ENCODE measurements at places on chromosomes 3 and 15.

DNA sequence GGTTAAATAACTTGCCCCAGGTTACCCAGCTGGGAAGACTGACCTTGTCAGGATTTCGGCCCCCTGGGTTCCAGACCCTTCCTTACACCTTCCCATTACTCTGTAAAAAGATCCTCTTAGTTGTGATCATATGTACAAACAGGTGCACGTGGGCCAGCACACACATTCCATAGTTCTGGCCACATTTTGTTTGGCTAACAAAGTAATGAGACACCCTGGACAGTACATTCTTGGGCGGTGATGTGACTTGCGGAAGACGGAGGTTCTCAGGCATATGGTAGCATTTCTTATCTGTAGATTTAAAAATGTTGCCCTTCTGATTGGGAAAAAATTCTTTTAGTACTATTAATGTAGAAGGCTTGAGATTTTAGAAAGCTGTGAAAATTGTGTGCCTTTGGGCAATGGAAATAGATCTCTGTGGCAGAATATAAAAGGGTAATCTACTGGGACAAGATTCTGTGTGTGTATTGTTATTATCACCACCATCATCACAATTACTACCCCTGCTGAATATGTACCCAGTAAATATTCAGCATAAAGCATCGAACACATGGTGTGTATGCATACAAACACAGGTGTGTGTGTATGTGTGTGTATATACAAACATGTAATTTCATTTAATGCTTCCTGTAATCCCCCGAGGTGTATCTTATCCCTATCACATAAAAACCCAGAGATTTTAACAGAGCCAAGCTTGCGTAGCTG is 205.4 kb upstream of the UBE2E1 start:
- no peak for DNase-seq

- no peak for DNase-seq
Observed at GRCh38 chr3:117084739-117085270, 375.2 kb downstream of the TUSC7 start.

DNA sequence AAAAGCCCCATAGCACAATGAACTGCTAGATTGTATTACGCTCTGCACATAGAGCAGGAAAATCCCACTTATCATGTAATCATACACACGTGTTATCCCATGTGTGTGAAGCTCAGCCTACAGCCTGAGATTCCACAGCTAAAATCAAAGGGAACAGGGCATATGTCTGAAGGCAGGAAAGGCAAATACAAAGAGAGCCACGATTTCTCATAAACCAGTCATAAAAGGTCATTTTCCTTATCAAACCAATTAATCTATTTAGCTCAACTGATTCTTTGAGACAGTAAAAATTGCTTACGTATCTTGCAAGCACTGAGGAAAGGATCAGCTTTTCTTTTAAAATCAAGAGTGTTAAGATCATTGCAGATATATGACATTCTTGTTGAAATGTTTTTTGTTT is 199.5 kb upstream of the TBL1XR1 start:
- DNase-seq = no peak

DNA sequence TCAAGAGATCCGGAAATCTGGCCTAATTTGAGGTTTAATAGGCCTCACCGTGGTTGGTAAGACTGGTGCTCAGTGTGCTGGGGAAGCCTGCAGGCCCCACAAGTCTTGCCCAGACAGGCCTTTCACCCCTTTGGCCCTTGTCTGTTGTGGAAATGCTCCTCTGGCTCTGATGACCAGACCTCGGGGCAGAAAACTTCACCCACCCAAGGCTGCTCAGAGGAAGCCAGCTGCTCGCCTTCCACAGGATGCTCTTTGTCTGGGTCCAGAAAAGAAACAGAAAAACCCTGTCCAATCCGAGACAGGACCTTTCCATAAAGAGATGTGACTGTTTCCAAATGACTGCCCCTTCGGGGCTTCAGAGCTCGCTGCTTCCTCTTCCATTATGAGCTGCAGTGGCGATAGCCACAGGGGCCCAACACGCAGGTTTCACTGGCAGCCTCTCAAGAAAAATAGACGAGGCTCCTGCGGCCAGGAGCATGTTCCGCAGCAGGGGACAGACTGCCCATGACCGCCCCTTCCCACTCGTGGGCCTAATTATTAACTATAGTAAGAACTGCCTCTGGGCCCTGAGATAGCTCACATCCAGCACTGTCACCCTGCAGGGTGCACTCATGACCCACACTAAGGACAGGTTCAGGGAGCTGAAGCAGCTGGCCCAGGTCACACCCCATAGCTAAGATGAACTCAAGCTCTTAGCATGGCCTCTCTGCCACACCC is 6.8 kb upstream of the SNX22 start:
- DNase-seq = no peak

DNA sequence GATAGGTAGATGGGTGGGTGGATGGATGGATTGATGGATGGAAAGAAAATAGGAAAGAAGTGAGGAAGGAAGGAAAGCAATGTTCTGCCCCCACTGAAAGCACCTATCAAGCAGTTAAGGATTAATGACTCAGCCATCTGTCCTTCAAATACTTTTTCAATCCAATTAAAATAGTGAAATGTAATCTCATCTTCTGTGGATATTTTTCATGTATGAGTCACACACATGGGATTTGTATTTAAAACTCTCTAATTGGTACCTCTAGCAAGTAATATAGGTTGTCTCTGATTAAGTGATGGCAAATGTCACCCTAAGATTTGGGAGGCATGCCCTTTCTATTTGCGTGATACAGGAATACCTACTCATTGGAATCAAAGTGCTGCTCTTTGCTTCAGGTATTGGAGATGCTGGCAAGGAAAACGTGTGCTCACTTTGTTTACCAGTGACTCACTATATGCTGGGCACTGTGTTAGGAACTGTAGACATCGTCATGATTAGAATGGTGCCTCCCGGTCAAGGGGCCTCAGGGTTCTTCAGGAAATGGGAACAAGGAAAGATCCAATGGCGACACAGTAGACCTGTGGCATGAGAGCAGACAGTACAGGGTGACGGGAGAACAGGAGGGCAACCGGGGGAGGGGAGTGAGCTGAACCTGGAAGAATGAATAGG is 230.1 kb downstream of the CLSTN2 start:
- no peak for DNase-seq

GRCh38 chr3:198081421-198081844 is 121.4 kb downstream of the LMLN start:
- DNase-seq = no peak

GRCh38 chr15:88900309-88900981 is 5.1 kb upstream of the HAPLN3 start:
- no peak for DNase-seq

GRCh38 chr3:45762647-45763302 is 33.6 kb downstream of the SLC6A20 start:
- DNase-seq = no peak

DNA sequence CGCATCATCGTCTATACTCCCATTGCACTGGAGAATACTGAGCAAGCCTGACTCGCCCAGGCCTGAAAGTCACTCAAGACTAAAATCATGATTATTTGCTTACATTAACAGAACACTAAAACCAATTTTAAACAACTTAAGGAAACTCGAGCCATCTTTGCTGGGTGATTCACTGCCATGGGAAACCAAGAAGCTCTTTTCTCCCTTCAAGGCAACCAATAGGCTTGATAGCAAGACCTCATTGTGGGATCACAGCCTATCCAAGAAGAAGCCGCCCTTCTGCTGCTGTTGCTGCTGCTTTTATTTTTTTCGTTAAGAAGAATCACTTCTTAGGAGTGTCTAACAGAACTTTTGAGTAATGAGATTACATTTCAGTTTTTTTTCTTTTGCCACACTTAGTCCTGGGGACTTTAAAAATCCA is 479.4 kb downstream of the FOXP1 start:
- no peak for DNase-seq

DNA sequence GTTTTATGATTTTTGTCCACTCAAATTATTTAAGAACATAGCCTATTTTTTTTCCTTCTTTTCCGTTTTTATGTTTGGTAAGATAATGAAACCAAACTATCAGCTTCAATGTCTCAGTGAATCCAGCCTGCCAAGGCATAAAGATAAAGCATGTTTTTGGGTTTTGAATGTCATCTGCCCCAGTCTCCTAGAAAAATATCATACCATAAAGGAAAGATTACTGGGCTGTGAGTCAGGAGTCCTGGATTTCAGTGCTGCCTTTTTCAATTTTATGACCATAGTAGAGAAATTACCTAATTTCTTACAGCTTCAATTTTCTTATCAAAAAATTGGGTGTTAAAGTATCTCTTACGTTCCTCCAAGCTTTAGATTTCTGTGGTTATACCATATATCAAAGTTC is 87.5 kb downstream of the GAP43 start:
- no peak for DNase-seq

- no peak for DNase-seq
Observed at GRCh38 chr15:31256378-31257265, 70.0 kb upstream of the KLF13 start.

DNA sequence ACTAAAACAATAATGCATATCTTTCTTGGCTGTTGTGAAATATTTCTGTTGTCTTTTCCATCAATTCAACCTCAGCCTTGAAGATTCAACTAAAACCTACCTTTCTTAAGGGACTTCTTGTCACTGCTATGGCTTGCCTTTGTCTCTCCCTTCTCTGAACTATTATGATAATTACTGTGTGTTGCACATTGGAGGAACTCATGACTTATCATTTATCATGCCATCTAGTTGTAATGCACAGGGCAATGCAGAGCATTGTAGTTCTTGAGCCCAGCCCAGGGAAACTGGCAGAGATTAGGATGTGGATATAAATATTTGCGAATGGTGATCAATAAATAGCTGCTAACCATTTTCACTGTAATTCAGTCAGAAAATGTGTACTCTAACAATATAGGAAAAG is 427.1 kb upstream of the FRG2C start:
- DNase-seq = no peak

GRCh38 chr3:82999777-83000176 is 1238.3 kb upstream of the GBE1 start:
- DNase-seq = no peak

DNA sequence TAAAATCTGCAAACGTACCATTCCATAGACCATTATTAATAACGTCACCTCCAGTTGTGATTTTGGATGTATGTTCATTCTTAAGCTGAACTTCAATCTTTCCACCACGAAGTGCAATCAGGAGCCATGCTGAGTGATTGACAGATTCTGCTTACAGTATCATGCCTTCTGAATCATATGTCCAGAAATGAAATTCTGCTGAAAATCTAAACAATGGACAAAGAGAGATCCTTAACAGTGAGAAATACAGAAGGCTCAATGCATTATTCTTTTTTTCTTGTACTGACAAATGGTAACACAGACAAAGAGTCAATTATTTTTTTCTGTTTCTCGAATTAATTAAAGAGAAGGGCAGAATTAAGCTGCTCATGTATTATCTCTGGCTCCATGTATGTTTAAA is 1114.5 kb downstream of the EPHA3 start:
- DNase-seq = no peak

DNA sequence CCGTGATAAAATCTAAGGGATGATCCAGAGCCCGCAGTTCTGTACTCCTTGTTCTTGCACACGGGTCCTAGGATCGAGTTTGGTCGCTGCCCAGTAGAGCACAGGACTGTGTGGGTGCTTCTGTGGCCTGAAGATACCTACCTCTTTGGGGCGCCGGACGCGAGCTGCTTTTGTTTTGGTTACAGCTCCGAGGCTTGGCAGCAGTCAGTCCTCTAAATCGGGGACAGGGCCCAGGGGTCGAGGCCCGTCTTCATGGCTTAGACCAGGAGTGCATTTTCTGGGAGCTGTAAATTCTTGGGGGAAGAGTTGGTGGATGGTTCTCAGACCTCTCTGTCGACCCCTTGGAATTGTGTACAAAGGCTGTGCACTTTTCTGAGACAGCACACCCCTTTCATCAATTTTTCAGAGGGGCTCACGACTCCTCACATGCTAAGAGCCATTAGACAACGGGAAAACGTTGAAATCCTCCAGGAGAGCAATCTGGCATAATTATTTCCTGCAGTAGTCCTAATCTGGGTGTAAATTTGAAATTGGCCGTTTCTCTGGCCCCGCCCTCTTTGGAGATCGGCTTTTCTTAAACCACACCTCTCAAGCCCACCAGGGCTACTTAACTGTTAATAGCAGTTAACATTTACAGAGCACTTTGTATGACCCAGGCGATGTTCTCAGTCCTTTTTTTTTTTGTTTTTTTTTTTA is 928 bp downstream of the CEP97 start:
- DNase-seq = peak; percentile 71

DNA sequence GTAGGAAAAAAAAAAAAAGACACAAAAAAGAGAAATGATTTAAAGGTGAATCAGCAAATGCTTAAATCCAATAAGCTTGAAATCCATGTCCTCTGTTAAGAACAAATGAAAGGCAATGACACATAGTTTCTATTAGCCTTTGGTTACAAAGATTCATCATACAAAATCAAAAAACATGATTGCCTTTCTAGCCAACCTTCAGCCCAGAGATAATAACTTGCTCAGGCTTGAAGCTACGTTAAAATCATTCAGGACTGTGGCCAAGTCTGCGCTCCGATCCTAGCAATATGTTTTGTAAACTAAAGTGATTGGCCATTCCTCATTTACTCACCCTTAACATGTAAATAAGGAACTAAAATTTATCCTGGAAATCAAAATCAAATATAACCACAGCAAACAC is 556.7 kb downstream of the FGF12 start:
- no peak for DNase-seq

All from posterior cingulate gyrus (tissue), 11 donors.